Astrocyte of the spinal cord (primary cell): ENCODE measurements at places on chromosomes 13 and 19.

DNA sequence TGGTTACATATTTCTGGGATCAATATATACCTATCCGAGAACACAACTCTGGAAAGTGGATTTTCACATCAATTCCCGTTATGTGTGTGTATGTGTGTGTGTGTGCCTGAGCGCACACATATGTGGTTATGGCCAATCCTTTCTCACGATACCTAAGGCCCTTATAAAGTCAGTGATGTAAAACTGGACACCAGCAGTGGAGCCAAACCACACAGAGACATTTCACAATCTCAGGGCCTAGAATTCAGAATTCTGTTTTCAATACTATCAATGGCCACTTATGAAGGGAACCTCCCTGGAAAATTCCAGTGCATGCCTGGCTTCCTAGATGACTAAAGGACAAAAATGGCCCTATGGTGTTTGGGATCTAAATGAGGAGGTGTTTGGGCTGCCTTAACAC lies 187.3 kb upstream of the UBL3 start:
- peak; percentile 70 for DNase-seq

GRCh38 chr13:45468635-45469034 lies 3.9 kb downstream of the COG3 start:
- no peak for DNase-seq

DNA sequence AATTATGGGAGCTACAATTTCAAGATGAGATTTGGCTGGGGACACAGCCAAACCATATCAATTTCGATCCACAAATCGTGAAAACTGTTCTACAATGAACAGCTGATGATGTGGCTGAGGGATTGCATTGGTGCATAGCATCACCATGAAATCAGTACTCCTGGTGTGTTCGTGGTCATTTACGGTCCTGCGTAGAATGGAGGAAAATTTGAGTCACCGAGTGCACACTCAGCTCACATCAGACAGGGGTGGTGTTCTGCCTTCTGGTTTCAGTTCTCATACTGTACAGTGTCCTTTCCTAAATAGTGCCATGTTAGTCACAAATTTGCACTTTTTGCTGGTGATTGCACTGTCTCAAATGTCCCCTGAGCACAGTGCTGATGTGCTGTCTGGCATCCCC lies 39.2 kb downstream of the MYH14 start:
- no peak for DNase-seq

DNA sequence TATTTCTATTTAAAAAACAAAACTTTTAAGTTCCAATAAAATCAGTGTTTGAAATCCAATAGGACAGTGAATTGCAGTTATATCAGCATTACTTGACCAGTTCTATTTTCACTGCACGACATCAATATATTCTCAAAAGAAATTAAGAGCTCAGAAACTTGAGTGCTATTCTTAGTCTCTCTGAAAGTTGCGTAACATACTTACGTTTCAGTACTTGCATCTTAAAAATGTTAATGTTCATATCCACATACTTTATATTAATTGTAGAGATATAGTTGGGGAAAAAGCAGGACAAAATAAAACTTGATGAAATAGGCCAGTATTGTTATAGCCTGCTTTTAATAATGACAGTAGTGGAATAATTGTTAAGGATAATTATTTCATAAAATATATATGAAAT lies 720.5 kb upstream of the PCDH9 start:
- DNase-seq, result no peak

GRCh38 chr13:82506805-82507414 lies 1375.4 kb downstream of the SLITRK1 start:
- DNase-seq, result no peak

GRCh38 chr13:46641274-46642081 lies 88.5 kb downstream of the LRCH1 start:
- DNase-seq, result peak; percentile 43

GRCh38 chr13:41565216-41565615 lies 107.9 kb downstream of the RGCC start:
- DNase-seq, result peak; percentile 91

- DNase-seq, result no peak
Observed at GRCh38 chr13:106275446-106276032, 259.9 kb downstream of the EFNB2 start.

- no peak for DNase-seq
Observed at GRCh38 chr19:41913538-41914423, 14.5 kb downstream of the ERFL start.

DNA sequence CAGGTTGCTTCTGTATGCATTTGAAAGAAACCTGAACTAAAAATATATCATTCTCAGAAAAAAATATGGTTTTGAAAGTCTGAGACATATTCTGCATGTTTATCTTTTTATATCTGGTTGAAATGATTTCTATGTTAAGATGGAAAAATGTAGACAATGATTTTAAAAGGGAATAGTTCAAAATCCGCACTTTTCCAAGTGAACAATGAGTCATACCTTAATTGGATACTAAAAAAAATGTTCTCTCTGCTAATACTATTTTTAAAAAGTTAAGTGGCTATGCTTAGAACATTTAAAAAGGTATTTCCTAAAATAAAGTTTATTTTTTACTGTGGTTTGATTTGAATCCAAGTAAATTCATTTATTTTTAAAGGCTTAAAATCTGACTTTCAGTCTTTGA lies 801.4 kb downstream of the SLITRK6 start:
- no peak for DNase-seq

DNA sequence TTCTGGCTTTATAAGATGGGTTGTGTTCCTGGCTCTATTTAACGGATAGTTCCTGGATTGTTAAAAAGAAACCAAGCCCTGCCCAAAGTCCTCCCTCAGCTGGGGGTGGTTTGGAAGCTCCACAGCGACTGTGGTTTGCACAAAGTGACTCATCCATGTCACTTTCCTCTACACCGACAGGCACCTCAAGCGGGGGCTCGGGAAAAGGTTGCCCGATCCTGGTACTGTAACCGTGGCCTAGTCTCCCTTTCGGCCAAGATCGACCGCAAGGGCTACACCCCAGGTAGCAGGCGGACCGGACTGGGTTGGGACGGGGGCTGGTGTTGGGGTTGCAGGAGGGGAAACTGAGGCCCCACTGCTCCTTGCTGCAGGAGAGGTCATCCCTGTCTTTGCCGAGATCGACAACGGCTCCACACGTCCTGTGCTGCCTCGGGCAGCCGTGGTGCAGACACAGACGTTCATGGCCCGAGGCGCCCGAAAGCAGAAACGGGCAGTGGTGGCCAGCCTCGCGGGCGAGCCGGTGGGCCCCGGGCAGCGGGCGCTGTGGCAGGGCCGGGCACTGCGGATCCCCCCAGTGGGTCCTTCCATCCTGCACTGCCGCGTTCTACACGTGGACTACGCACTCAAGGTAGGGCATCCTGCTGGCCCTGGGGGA lies 1.6 kb downstream of the ARRDC2 start:
- DNase-seq, result no peak

DNA sequence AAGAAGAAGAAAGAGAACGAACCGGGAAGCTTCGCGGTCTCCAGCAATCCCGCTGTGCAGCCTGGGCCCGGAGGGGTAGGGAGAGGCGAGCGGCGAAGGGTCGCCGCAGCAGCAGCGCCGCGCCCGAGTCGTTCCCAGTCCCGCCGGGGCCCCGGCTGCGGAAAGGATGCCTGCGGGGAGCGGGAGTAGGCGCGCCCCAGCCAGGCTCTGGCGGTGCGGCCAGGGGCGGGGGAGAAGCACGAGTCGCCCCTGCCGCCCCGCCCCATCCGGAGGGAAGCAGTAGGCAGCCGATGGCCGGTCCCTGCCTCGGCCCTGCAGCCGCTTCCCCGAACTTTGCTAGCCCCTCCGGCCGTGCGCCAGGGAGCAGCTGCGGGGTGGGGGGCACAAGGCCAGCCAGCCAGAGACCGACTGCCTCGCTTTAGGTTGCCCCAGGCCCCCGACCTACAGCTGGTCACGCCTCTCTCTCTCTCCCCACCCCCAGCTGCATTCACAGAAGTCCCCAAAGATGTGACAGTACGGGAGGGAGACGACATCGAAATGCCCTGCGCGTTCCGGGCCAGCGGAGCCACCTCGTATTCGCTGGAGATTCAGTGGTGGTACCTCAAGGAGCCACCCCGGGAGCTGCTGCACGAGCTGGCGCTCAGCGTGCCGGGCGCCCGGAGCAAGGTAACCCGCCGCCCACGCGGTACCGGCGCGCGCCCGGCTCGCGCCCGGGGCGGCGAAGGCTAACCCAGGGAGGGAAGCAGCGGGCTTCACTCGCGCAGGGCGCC lies 1.1 kb downstream of the VSTM2B start:
- no peak for DNase-seq

- no peak for DNase-seq
Observed at GRCh38 chr19:3625996-3626472, 556 bp downstream of the CACTIN start.

DNA sequence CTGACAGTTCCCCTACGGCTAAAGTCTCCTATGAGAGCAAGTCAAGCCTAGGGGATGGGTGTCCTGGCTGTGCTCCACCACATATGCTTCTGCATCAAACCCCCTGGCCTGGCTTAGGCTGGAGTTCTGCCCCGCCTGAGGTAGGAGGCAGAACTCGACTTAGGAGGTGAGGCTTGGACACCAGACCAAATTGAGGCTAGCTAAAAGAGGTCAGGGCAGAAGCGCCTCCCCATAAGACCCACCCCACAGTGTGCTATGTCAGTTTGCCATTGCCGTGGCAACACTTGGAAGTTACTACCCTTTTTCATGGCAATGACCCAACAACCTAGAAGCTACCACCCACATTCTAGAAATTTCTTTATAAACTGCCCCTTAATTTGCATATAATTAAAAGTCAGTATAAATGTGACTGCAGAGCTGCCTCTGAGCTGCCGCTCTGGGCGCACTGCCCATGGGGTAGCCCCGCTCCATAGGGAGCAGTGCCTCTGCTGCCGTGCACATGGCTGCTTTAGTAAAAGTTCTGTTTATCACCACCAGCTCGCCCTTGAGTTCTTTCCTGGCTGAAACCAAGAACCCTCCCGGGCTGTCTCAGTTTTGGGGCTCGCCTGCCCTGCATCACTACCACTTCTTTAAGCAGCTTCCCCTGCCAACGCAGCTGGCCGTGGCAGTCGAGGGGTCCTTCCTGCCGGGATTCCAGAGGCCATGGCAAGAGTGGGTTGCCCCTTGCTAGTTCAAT lies 20.2 kb downstream of the AP1M1 start:
- DNase-seq, result no peak

DNA sequence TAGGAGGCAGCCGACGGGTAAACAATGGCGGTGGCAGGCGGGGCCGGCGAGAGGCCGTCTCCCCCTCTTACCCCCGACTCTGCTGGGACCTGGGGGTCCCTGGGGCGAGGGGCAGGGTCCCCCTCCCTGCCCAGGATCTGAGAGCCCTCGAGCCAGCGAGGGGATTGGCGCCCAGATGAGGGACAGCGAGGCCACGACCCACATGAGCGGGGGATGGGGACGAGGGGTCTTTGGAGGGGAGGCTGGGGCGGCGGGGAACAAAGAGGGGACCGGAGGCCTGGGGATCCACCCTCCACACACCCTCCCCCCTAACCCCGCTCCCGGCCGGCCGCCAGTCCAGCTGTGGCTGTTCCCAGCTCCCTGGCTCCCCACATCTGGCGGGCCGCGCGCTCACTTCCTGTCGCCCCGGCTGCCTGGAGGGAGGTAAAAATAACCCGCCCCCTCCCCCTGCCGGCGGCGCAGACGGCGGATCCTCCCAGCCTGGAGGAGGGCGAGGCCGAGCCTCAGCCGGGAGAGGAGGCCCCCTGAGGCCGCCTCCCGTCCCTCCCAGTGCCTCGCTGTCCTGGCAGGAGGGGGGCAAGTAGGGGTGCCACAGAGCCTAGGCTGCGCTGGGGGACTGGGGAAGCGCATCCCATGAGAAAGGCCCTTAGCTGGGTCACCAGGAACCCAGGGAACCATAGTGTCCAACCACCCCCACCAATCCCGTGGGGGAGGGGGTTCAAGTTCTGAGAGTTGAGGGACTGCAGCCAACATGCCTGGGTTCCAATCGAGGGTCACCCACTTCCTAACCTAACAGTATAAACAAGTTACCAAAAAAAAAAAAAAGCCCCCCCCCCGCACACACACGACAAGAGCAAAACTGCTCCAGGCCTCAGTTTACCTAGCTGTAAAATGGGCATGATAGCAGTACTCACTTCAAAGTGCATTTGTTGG lies 29.3 kb upstream of the NANOS3 start:
- peak; percentile 97 for DNase-seq

DNA sequence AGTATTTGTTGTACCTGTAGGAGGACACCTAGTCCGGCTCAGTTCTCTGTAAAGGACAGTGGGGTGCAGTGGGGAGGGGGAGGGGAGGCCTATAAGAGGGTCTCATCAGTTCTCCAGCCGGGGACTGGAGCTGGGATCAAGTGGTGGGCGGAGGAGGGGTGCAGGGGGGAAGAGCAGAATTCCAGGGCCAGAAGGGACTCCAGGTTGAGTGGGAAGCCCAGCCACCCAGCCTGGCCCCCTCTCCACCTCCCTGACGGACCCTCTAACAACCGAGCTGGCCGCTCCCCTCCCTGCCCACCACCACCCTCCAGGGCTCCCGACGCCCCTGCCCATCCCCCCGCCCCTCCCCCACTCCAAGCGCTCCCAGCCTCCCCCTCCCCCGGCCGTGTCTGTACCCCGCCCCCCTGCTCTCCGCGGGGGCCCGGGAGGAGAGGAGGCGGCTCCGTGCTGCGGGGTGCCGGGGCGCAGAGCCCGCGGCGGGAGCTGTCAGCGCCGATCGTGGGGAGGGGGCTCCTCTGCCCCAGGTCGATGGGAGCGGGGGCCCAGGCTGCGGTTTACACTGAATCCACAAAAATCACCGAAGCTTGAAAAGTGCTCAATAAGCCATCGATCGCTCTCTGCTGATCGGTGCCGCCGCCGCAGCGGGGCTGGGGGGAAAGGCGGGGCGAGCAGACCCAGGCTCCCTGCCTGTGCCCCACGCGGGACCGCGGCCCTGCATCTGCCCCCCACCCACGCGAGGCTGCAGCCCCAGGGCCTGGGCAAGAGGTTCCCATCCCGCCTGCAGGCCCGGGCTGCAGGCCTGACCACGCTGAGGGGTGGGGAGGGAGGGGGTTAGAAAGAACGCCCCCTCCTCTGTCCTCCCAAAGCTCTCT lies 34.6 kb upstream of the ONECUT3 start:
- DNase-seq, result no peak

GRCh38 chr13:94799299-94799698 lies 87.0 kb upstream of the SOX21 start:
- no peak for DNase-seq

- DNase-seq, result no peak
Observed at GRCh38 chr19:4695224-4695731, 25.1 kb upstream of the MYDGF start.

DNA sequence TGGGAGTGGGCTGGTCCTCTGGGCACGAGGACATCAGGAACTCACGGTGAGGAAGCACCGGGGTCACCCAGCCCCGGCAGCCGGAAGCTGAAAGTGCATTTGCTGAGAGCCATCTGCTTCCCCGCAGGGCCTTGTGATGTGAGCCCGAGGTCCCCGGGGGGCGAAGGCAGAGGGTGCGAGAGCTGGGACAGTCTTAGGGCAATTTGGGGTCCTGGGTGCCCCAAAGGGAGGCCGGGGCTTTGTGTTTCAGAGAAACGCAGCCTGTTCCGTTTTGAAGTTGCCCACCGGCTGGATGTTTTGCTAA lies 4.8 kb downstream of the F2RL3 start:
- no peak for DNase-seq

- no peak for DNase-seq
Observed at GRCh38 chr13:66640231-66640630, 589.9 kb downstream of the PCDH9 start.
